ENCODE measurements at places on chromosomes 5 and 9. TPM values are rescaled to one million over a fixed set of nuclear protein-coding genes. Genes with fewer than 3 reads are reported as not detected.

DNA sequence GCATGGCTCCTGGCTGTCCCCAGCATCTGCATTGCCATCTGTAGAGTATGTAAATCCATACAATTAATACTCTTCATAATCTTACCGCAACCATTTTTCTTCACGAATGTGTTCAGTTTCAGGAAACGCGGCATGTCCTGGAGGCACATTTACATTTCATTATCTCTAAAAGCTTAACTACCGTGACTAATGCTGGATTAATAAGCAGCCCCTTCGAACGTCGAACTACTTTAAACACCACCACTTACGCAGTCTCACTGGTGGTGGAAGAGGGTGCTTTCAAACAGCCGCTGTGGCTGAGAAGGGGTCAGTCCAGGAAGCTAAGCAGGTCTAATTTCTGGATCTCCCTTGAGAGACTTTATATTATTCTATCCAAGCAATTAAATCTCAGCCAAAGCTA lies 85.6 kb downstream of the C5orf15 start:
- no peak for DNase-seq

GRCh38 chr5:11387382-11387781 lies 516.9 kb downstream of the CTNND2 start:
- no peak for DNase-seq

Gene OSMR
- total RNA-seq: 123 TPM

- DNase-seq: no peak
Observed at GRCh38 chr5:158275511-158275910, 416.6 kb upstream of the CLINT1 start.

- peak; percentile 62 for DNase-seq
Observed at GRCh38 chr9:134210908-134211810, 46.8 kb upstream of the RNU6ATAC start.

GRCh38 chr5:152505442-152506042 lies 100.5 kb upstream of the NMUR2 start:
- DNase-seq: peak; percentile 40

- DNase-seq: no peak
Observed at GRCh38 chr9:105510024-105510423, 47.9 kb upstream of the FKTN start.

Gene EXOSC3
- total RNA-seq: 43.0 TPM

GRCh38 chr5:34534523-34535103 lies 121.5 kb upstream of the RAI14 start:
- DNase-seq: no peak

- DNase-seq: no peak
Observed at GRCh38 chr5:109674596-109674995, 15.1 kb upstream of the MAN2A1 start.

Gene NR4A3
- total RNA-seq: 10.8 TPM

DNA sequence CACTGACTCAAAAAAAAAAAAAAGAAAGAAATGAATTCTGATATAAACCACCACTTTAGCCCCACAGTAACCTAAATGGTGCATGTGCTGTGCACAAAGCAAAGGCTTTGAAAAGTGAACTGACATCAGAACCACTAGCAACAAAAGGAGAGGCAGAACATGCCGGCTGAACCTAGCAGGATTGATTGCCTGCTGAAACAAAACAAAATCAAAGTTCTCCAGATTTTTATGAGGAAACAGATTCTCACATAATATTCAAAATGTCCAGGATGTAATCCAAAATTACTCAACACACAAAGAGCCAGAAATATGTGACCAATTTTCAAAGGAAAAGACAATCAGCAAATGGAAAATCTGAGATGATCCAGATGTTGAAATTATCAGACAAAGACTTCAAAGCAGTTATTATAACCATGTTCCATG lies 37.9 kb downstream of the UBTD2 start:
- no peak for DNase-seq

- DNase-seq: no peak
Observed at GRCh38 chr5:137582218-137582617, 83.1 kb upstream of the SPOCK1 start.

DNA sequence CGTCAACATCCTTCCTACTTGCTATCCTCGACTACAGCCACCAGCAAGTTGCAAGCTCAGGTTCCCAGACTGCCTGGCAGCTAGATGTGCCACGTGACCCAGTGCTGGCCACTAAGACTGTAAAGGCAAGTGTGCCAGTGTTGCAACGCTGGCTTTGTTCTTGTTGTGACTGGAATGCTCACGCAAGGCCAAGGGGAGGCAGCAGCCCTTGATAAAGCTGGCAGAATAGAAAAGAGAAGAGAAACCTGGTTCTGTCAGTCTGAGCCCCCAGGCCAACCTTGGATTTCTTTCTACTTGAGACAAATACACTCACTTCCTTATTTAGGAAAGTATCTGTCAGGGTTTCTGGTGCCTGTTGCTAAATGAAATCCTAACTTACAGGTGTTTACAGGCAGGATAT lies 113.0 kb downstream of the KLHL3 start:
- no peak for DNase-seq

Gene HMCN2
- 1.0 TPM for total RNA-seq
